Right lobe of liver (tissue), 6 donors: ENCODE measurements at places on chromosomes 3 and 15.
A peak's percentile ranks its signal among the peaks of the same experiment; 100 is the strongest.

DNA sequence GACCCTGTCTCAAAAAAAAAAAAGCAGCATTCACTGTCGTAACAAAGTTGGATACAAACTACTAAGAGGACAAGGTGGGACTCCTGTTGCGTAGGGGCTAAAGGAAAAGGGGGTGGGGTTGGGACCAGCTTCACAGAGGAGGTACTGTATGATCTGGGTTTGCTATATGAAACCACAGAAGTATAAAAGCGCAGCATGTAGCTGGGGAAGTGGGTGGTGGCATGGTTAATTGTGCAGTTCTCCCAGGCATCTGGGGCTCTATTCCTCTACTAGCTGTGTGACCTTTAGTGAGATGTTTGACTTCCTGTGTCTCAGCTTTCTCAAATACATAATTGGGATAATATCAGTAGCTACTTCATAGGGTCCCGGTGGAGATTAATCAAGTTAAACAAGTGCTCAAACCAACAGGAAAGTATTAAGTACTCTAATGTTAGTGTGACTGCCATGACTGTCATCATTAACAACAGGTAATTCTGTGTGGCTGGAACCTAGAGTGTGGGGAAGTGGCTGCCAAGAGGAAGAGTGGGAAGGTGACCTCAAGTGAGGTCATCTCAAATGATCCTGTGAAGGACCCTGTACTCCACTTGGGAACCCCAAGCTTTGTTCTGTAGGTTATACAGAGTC is 11.5 kb downstream of the PARP16 start:
- no peak for DNase-seq

GRCh38 chr15:80801891-80802680 is 22.9 kb downstream of the CEMIP start:
- no peak for DNase-seq

GRCh38 chr3:31754575-31755278 is 222.0 kb downstream of the STT3B start:
- DNase-seq: no peak

- no peak for DNase-seq
These were observed 16.8 kb downstream of the HEMK1 start for GRCh38 chr3:50585919-50586762.

GRCh38 chr3:187746442-187747281 is 1.4 kb upstream of the BCL6 start:
- DNase-seq: no peak

GRCh38 chr3:158847885-158848284 is 46.0 kb downstream of the MFSD1 start:
- DNase-seq: no peak

DNA sequence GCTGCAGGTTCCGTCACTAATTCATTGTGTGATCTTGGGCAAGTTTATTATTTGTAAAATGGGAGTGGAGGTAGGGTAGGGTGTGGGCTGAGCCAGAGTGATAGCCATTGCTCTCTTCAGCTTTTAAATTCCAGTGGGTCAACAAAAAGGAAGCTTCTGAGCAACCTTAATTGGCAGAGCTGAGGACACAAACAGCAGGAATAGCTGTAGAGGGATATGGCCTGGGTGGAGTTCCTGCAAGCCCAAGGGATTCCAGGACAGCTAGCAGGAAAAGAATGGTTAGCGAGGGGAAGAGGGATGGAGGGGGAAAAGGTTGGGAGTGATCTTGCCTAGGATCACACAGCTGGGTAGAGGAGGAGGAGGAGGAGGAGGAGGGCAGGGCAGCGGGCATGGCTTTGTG is 11.4 kb downstream of the CCK start:
- no peak for DNase-seq

DNA sequence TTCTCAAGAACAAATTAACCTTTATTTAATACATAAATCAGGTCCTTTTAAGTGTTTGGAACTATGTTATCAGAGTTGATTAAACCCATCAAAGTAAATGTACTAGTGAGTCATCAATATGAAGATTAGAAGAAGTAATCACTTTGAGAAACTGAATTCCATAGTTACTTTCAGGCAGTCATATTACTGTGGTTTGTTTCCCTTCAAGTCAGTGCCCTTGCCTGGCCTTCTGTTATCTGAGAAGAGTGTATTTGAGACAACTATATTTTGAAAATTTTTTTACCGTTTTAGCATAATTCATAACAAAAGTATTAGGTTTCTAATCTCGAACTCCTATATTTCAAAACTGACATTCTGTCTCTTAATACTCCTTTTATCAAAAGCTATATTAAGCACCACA is 73.6 kb downstream of the GMPS start:
- DNase-seq: no peak

DNA sequence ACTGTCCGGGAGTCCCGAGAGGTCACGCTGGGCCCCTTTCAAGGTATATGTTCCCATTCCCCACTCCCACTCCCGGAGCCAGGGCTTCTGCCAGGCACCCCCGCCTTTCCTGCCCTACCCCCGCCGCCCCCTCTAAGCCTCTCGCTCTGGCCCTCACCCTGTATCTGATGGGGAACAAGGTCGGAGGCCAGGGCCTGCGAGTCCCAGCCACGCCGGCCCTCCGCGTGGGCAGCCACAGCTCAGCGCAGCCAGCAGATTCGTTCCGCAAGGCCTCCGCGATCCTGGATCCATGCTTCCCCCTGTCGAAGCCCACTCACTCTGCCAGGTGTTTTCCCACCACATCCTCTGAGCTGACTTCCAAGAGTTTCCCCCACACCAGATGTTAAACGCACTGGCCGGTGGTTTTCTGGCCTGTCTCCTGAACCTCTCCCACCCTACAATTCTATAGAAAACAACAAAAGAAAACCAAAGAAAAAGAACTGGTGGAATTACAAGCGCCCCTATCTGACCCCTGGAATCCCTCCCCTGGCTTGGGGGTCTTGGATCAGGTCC is 303.7 kb downstream of the NTRK3 start:
- no peak for DNase-seq

GRCh38 chr3:114861666-114862065 is 285.4 kb downstream of the ZBTB20 start:
- DNase-seq: no peak

- peak; percentile 75 for DNase-seq
These were observed 333.9 kb downstream of the TIGIT start for GRCh38 chr3:114627770-114628169.

- peak; percentile 76 for DNase-seq
These were observed 657 bp downstream of the TLNRD1 start for GRCh38 chr15:81001152-81002008.

GRCh38 chr15:91129436-91129835 is 29.4 kb downstream of the SV2B start:
- no peak for DNase-seq

GRCh38 chr3:177451864-177452830 is 254.9 kb upstream of the TBL1XR1 start:
- no peak for DNase-seq

GRCh38 chr3:72262736-72263135 is 477.8 kb upstream of the PROK2 start:
- DNase-seq: no peak

GRCh38 chr15:92667287-92667904 is 11.8 kb upstream of the FAM174B start:
- peak; percentile 57 for DNase-seq

DNA sequence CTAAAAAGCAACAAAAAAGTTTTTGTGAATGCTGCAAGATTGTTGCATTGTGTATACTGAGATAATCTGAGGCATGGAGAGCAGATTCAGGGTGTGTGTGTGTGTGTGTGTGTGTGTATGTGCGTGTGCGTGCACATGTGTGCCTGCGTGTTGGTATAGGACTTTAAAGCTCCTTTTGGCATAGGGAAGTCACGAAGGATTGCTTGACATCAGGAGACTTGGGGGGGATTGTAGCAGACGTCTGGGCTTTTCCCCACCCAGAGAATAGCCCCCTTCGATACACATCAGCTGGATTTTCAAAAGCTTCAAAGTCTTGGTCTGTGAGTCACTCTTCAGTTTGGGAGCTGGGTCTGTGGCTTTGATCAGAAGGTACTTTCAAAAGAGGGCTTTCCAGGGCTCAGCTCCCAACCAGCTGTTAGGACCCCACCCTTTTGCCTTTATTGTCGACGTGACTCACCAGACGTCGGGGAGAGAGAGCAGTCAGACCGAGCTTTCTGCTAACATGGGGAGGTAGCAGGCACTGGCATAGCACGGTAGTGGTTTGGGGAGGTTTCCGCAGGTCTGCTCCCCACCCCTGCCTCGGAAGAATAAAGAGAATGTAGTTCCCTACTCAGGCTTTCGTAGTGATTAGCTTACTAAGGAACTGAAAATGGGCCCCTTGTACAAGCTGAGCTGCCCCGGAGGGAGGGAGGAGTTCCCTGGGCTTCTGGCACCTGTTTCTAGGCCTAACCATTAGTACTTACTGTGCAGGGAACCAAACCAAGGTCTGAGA is 4.7 kb downstream of the BHLHE40 start:
- no peak for DNase-seq

GRCh38 chr3:86451749-86452148 is 539.2 kb downstream of the VGLL3 start:
- no peak for DNase-seq

GRCh38 chr15:91950631-91951329 is 97.3 kb downstream of the SLCO3A1 start:
- DNase-seq: no peak

DNA sequence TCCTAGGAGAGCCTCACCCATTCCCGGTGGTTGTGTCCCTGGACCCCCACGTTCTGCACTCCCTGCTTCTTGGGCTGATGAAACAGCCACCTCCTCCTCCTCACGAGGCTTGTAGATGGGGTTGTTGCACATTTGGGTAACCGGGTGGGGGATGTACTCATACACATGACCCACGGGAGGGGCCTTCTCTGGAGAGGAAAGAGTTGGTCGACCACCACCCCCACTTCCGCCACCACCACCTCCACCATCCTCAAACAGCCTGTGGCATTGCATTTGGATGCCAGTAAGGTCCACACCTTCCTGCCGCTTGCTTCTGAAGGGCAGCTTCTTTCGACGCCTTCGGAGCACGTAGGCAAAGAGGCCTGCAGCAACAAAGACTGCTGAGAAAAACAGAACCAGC is 7.7 kb downstream of the SLITRK3 start:
- no peak for DNase-seq

GRCh38 chr3:68876112-68876713 is 56.1 kb downstream of the TAFA4 start:
- no peak for DNase-seq

- DNase-seq: no peak
These were observed 58.8 kb downstream of the NCEH1 start for GRCh38 chr3:172651936-172652625.

GRCh38 chr3:55624238-55624637 is 137.1 kb upstream of the WNT5A start:
- peak; percentile 21 for DNase-seq

DNA sequence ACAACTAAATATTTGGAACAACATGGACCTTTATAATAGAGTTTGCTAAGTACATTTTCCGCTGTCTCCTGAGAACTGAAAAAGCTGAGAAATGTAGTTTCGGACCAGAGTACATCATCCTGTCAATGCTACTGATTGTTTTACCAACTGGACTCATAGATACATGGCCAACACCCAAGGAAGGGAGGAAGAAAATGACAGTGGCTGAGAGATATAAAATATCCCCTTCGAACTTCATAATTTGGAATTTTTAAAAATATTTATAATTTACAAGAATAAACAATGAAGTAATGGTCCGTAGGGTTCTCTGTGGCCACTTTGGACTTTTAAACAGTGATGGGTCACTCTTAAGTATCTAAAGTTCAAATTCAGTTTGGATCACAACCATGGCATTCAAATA is 1042.7 kb downstream of the MCTP2 start:
- DNase-seq: no peak

GRCh38 chr15:99487337-99487730 is 78.5 kb upstream of the MEF2A start:
- no peak for DNase-seq

DNA sequence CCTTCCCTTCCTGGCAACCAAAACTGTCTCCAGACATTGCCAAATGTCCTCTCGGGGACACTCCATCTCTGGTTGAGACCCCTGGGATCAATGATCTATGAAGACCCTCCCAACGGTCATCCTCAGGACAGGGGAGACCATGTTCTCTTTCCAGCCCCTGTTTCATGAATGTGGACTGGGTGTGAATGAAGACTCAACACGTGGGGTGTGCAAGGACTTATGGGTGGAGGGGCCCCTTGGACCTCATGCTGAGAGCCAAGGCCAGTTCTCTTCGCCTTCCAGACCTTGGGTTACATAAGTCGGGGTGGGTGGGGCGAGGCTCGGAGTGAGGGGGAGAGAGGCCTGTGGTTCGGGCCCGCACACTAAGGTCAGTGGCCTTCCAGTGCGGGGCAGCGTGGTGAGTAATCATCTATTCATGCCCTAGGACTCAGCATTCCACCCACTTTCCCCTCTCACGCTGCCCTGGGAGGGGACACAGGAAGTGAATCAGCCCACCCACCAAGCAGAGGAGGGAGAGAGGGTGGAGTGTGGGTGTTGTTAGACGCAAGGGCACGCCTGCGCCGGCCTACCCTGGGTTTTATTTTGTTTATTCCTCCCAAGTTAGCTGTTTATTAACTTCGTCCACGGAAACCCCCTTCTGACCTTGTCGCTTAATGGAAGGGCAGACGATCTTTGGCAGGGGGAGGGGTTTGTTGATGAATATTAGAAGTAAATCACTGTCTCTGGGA is 6.7 kb downstream of the PAQR5 start:
- no peak for DNase-seq

- DNase-seq: no peak
These were observed 6.3 kb upstream of the CDC25A start for GRCh38 chr3:48194446-48195071.
